Stimulated activated CD8-positive, alpha-beta memory T cell treated with anti-CD3 and anti-CD28 coated beads, Interleukin-7, amount 100 ng/mL, for 1 hour (primary cell): ENCODE measurements at places on chromosomes 2 and 18.

- no peak for DNase-seq
Observed at GRCh38 chr2:221422516-221423209, 149.4 kb downstream of the EPHA4 start.

DNA sequence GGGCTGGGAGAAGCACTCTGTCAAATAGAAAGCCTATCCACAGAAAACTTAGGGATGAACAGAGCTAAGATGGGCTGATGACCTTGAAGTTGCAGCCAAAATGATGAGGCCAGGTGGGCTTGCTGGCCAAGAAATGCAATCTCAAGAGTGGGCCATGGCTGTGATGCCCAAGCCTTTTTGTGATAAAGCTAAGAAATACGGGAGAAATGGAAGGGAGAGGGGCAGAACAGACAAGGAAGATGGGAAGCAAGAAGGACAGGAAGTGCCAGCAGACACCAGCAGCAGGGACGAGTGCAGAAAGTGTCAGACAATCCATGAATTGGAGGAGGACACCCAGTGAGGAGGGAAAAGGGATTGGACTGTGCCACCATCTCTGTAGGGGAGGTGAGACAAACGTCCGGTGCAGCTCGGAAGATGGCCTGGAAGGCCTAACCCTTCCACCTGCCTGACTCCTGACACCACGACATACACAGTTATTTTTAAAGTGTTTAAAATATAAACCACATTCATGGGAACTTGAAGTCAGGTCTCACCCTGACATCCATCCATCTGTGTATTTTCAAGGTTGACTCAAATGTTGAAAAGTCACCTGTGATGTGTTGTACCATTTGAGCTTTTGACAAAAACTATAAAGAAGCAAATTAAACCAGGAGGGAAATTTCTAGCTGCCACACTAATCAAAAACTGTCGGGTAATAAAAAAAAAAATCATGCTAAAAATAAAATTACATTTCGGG lies 105.5 kb downstream of the BCL2 start:
- DNase-seq, result no peak

GRCh38 chr2:30040147-30040546 lies 106.7 kb upstream of the YPEL5 start:
- DNase-seq, result no peak

DNA sequence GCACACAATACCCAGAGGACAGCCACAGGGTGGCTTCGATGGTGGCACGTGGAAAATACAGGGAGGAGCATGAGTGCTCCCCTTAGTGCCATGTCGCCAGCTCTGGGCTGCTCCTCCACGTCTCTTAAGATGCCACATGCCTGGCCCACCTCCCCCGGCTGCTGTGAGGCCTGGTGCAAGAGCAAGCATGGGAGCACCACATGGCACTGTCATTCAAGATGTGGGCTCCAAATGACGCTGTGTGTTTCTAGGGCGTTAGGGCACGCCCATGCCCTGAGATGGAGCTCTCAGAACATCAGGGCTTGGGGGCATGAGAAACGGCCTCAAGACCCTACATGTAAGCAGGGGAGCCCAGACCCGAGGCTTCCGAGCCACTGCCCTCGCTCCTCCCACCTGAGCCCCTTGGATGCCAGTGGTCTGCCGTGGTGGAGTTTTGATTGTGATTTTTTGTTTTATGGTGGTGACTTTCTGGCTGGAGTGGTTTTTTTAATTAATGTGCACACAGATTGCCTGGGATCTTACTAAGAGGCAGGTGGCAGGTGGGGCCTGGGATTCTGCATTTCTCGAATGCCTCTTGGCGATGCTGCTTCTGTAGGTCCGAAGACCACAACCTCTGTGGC lies 239.3 kb downstream of the GBX2 start:
- DNase-seq, result no peak

DNA sequence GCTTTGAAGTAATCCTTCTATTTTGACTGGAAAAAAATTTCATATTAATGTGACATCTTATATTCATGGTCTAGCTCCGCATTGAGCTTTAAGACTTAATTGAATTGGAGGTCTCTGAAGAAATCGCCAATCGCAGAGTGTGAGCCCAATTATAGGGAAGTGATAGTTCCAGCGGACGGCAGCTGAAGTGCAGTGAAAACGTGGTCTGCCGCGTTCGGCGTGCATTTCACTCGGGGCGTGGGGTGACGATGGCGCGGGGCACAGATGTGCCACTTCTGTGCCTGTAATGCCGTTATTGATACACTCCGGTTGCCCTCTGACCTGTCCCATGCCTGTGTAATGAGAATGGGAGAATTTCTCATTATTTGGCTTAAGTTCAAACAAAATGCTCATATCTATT lies 106.7 kb downstream of the TSHZ1 start:
- DNase-seq, result no peak

- DNase-seq, result no peak
Observed at GRCh38 chr2:112814278-112814677, 22.3 kb downstream of the IL1B start.

- DNase-seq, result no peak
Observed at GRCh38 chr2:71609441-71609840, 156.1 kb downstream of the DYSF start.

- no peak for DNase-seq
Observed at GRCh38 chr2:35228584-35228983, 1127.0 kb upstream of the CRIM1 start.

GRCh38 chr18:23126376-23127056 lies 8.8 kb upstream of the CABLES1 start:
- DNase-seq, result no peak

- no peak for DNase-seq
Observed at GRCh38 chr2:190169221-190170072, 106.9 kb upstream of the MSTN start.

DNA sequence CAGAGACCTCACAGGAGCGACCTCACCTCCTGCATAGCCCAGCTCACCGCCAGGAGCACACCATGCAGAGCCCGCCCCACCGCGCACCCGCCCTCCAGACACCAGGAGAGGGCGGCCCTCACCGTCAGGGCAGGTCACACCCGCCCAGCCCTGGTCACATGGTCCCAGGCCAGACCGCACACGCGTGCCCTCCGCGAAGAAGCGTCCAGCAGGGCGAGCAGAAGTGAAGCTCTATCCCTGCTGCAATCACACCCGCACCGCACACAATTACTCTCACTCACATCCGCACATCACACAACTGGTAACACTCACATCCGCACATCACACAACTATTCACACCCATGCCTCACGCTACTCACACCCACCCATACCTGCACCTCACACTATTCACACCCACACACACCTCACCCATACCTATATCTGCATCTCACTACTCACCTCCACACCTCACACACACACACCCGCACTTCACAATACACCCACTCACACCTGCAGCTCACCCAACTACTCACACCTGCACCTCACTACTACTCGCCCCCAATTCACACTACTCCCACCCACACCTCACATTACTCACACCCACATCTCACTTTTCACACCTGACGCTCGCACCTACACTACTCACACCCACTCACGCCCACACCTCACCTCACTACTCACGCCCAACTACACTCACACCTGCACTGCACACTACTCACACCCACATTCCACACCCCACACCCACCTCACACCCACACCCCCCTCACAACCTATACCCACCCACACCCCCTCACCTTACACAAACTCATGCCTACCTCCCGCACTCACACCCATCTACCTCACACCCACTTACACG lies 242.0 kb downstream of the HDAC4 start:
- no peak for DNase-seq

- DNase-seq, result no peak
Observed at GRCh38 chr2:202034249-202035088, 814 bp downstream of the FZD7 start.

DNA sequence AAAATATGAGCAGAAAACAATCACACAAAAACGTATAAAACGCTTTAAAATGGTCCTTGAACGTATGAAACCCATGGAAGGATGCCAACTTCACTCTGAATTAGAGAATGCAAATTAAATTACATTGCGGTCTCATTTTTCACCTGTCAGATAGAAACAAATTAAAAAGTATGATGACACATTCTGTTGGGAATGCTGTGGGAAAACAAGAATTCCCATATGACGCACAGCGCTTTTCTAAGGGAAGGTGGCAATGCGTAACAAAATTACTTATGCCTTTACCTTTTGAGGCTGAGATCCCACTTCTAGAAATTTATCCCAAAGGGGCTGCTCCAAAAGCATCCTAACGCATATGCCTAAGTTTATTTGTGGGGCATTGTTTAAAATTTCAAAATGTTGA lies 3.8 kb upstream of the RPS7 start:
- no peak for DNase-seq

- no peak for DNase-seq
Observed at GRCh38 chr2:22800412-22800811, 584.6 kb upstream of the KLHL29 start.

DNA sequence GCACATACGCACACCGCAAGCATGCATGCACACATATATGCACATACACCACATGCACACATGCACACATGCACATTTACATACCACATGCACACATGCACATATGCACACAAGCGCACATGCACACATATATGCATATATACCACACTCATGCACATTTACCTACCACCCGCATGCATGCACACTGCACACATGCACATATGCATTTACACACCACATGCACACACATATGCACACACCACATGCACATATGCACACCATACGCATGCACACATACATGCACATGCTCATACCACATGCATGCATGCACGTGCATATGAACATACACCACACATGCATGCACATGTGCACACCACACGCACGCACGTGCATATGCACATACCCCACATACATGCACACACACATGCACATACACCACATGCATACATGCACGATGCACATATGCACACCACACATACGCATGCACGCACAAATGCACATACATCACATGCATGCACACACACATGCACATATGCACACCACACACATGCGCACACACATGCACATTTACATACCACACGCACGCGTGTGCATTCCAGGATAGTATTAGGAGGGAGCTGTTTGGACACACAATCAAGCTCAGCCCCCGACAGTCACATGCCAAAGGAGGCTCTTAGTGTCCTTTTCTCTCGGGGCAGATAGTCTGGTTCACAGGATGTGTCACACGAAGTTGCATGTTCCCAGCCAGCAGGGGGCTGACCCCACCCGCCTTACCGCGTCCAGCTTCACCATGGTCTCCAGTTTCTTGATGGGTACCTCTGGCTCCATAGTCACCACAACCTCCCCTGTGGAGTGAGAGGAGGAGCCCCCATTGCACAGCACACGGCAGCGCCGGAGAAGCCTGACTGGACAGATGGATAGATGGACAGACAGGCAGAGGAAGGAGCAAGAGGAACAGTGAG lies 5.9 kb downstream of the OTOF start:
- DNase-seq, result no peak

GRCh38 chr2:204551512-204551863 lies 6.2 kb downstream of the PARD3B start:
- DNase-seq, result no peak

DNA sequence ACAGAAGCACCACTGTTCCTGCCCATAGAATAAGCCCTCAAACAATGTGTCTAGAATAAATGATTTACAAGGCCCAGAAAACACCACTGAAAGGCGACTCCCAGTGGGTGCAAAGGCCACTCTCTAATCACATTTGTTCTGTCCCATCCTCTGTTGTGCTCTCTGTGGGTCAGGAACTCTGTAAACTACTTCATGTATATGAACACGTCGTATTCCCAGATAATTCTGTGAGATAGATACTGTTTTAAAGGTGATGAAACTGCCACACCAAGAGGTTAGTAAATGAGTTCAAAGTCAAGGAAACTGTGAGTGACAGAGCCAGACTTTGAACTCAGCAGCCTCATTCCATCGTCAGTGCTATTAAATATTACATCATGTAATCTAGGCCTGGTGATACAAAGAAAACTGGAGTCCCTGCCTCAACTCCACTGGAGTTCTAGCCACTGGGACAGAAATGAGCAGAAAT lies 269.7 kb upstream of the DCC start:
- no peak for DNase-seq

GRCh38 chr2:45007961-45008295 lies 1.3 kb downstream of the SIX2 start:
- no peak for DNase-seq

DNA sequence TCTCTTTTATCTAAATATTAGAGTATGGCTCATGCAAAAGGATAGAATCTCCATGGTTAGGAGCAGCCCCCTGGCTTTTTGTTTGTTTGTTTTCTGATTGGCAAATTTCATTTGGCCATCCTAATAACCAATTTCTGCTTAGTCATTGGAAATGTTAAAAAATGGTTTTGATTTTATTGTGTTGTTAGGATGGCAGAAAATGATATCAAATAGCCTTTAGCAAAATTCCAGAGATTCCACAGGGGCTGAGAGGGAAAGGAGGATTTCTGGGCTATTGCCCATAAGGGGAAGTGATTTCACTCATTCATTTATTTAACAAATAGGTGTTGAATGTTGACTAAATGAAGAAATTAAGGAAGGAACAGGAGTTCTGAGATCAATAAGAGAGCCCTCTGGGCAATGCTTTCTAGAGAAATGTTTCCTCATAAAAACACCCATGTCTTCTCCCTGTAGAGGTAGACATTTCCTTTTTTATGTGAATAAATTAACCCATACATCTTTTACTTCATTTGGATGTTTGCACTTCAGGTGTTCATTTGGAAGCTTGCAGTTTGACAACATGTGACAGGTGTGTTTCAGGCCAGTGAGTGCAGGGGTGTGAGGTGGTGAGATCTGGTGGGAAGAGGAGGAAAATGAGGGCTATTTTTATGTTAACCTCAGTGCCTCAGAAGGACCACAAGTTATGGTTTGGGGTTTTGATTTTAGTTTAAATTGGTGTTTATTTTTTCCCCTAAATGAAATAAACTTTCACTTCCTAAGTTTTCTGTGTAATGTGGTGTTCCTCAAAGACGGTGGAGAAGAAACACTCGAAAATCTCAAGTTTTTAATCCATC lies 61.7 kb upstream of the EPC2 start:
- no peak for DNase-seq

GRCh38 chr2:70212298-70212932 lies 21.6 kb upstream of the C2orf42 start:
- no peak for DNase-seq

DNA sequence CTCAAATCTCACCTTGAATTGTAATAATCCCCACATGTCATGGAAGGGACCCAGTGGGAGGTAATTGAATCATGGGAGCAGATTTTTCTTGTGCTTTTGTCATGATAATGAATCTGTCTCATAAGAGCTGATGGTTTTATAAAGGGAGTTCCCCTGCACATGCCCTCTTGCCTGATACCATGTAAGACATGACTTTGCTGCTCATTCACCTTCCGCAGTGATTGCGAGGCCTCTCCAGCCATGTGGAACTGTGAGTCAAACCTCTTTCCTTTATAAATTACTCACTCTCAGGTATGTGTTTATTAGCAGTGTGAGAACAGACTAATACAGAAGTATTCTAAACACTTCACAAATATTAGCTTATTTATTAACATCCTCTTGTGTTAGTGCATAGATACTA lies 516.7 kb downstream of the LRRTM4 start:
- DNase-seq, result no peak

GRCh38 chr2:54636415-54637139 lies 86.9 kb upstream of the EML6 start:
- no peak for DNase-seq

DNA sequence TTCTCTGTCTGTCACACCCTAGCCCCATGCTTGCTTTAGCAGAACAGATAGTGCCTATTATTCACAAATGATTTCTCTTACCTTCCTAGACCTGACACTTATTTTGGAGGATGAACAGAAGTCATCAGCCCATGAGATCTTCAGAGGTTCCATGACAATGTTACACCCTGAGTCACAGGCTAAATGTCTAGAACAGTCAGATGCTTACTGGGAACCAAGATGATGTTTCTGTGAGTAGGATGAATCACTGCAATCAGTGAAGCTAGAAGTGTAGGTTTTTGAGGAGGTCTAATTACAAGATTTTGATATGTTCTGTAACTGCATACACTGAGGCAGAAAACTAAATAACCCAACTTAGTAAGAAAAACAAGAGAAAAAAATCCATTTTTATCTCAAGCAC lies 123.0 kb upstream of the THUMPD2 start:
- no peak for DNase-seq
